Vagina (tissue), 2 donors: ENCODE measurements at places on chromosomes 1 and 21. TPM values are rescaled to one million over a fixed set of nuclear protein-coding genes. Genes with fewer than 3 reads are reported as not detected.

The TRNP1 gene
- total RNA-seq, result 13.0 TPM

The FAM78B gene
- 4.4 TPM for total RNA-seq

The TSPAN2 gene
- total RNA-seq, result 10.6 TPM

The DYRK3 gene
- total RNA-seq, result 5.9 TPM

The VHLL gene
- not detected for total RNA-seq

The TMEM269 gene
- total RNA-seq, result not detected

The OTUD7B gene
- 14.5 TPM for total RNA-seq

The VANGL2 gene
- 11.0 TPM for total RNA-seq

The NVL gene
- total RNA-seq, result 34.6 TPM

The AMY2A gene
- total RNA-seq, result not detected

The ARHGAP30 gene
- 14.5 TPM for total RNA-seq

The YTHDF2 gene
- total RNA-seq, result 61.9 TPM

The RGL1 gene
- total RNA-seq, result 23.1 TPM

The OR14K1 gene
- 1.5 TPM for total RNA-seq
